HFFc6 (cell line): ENCODE measurements at places on chromosomes 1 and 21.

GRCh38 chr1:30908696-30909364, at the start of gene SDC3:
Gene SDC3 (minus strand): TSS chr1:30908758. CDS start chr1:30908586, 172 bp downstream.
- DNase-seq, result no peak

DNA sequence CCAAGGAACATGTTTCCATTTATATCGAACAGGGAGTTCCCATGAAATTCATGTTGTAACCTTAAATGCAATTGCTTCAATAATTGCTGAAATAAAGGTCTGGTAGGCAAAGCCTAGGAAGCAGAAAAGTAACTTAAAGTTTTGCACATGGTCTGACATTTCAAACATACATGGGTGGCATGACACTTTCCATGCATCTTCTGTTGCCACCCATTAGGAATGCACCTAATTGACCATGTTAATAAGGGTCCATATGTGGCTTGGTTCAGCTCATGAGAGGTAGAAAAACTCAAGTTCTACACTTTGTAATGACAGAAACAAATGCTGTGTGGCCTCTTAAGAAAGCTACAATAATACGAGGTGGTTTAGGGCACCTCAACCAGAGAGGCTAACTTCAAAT, 72.0 kb upstream of the GORAB start:
- no peak for DNase-seq

DNA sequence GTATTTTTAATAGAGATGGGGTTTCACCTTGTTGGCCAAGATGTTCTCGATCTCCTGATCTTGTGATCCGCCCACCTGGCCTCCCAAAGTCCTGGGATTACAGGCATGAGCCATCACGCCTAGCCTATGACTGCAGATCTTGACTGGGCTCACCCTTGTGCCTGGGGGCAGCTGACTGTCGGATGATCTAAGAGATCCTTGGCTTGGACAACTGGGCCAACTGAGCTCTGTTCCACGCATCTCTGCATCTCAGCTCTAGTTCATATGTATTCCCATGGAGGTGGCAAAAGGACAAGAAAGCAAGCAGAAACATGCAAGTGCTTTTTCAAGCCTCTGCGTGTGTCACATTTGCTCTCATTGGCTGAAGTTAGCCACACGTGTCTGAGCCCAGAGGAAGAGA, 75.8 kb upstream of the SELENON start:
- DNase-seq, result no peak

GRCh38 chr1:203406446-203407045, 55.6 kb upstream of the FMOD start:
- no peak for DNase-seq
